ENCODE measurements at places on chromosomes 4 and X.

GRCh38 chr4:112823156-112823555 lies 186.2 kb downstream of the LARP7 start:
- DNase-seq = no peak

- DNase-seq = peak; percentile 36
Measured at GRCh38 chr4:119832776-119833175, 204.2 kb upstream of the PDE5A start.

GRCh38 chrX:52852110-52852860 lies 15.6 kb downstream of the XAGE3 start:
- peak; percentile 20 for DNase-seq

- DNase-seq = no peak
Measured at GRCh38 chrX:46792810-46793188, 33.9 kb upstream of the SLC9A7 start.

GRCh38 chrX:19735244-19735643 lies 152.2 kb downstream of the SH3KBP1 start:
- DNase-seq = no peak

GRCh38 chrX:69287095-69287494 lies 121.8 kb upstream of the PJA1 start:
- DNase-seq = no peak

DNA sequence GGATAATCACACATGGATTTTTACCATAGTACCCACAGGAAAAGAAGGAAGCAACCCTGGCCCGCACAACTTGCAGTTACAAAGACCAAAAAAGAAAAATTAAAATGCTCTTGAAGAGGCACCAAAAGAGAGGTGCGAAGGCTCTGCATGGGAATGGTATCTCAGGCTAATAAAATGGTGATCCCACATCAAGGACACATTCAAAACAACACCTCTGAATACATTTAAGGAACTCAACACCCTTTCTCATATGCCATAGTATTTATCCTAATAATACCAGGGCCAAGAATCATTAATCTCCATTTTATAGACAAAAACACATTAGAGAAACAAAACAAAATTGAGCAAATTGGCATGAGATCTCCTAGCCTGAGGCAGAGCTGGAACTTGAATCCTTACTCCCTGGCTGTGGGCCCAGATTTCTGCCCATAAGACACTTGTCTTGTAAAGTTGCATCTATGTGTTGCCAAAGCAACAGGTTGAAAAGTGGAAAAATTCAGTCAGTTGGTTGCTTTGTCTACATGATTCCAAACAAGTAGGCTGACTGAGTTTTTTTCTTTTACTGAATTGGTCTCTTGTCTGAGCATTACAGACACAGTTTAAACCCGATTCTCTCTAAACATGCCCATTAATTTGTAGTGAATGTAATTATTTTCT lies 33.5 kb downstream of the GUCY2F start:
- no peak for DNase-seq

DNA sequence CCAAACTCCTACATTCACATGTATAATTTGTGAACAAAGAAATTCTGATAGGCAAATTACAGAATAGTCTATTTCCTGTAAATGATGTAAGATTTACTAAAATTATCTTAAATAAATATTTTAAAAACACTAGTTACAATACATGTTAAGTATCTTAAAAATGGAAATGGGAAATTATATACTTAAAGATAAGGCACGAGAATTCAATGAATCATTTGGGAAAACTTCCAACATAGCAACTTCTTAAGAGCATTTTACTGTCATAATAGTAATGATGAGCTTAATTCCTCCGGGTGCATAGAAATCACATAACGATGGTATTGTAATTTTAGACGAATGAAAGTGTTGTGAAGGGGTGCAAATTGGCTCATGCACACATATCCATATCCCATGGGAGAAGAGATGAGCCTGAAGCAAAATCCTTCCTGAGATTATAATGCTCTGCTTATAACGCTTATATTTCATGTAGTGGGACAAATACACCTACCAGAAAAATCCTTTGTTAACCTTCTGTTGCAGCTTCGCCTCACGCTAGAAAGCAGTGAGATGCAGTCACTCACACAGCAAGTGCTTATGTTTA lies 873.5 kb downstream of the PDHA2 start:
- no peak for DNase-seq

GRCh38 chr4:138919094-138919936 lies 96.3 kb upstream of the NOCT start:
- no peak for DNase-seq

DNA sequence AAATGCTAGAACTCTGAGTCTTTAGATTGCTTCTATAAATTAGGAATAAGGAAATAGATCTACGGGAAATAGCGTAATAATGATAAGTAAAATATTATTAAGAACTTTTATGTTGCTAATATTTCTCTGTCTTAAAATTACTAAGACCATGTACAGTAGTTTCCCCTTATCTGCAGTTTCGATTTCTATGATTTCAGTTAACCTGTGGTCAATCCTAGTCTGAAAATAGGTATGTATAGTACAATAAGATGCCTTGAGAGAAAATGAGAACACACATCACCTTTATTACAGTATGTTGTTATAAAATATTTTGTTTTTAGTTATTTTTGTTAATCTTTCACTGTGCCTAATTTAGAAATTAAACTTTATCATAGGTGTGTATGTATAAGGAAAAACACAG lies 92.6 kb downstream of the CCSER1 start:
- no peak for DNase-seq

- DNase-seq = no peak
Measured at GRCh38 chr4:10619220-10619619, 65.3 kb downstream of the CLNK start.

DNA sequence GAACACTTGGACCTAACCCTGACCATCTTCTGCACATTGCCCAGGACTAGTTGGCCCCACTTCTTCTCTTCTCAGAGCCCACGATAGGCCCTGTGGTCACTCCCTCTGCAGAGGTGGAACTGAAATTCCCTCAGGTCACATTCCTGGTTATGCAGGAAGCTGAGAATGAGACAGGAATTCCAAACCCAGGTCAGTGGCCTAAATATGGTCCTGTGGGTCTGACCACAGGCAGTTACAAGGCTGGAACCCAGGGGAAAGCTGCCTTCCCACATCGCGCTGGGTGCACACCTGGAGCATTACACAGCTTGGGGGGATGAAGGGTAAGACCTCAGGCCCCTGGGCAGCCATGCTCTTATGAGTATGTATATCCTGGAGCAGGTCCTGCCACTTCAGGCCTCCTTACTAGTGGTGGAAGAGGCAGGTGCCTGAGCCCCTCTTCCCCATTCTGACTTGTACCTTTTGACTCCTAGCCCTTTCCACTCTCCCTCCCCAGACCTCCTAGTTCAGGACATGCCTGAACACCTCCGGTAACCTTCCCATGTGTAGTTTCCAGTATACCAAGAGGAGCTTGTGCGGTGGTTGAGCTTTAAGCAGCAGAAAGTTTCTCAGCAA lies 173.5 kb downstream of the ASMT start:
- no peak for DNase-seq

DNA sequence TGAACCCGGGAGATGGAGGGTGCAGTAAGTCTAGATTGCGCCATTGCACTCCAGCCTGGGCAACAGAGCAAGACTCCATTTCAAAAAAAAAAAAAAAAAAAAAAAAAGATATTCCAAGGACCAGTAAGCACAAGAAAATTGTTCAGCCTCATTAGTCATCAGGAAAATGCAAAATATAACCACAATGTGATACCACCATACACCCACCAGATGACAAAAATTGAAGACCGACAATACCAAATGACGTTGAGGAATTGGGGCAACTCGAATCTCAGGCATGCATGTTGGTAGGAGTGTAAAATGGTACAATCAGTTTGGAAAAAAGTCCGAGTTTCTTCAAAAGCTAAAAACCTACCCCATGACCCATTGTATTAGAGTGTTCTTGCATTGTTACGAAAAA lies 130.2 kb upstream of the FAM9B start:
- no peak for DNase-seq

GRCh38 chr4:99645036-99645435 lies 12.6 kb downstream of the C4orf54 start:
- DNase-seq = no peak

GRCh38 chr4:76758290-76758882 lies 139.6 kb downstream of the SOWAHB start:
- no peak for DNase-seq

DNA sequence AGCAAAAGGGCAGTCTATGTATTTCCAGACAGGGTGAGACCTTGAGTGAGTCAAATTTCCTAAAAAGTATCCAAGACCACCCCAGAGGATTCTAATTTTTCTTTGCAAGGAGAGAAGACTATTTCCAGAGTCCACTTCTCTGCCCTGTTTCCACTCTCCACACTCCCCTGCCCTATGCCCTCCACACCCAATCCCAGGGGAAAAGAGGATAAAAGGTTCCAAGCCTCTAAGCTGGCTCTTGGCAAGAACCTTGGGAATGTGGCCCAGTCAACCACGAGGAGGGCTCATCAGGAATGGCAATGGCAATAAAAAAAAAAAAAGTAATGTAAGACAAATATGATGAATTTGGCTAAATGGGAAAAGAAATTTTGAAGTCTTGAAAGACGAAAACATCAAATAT lies 65.9 kb downstream of the SRPX start:
- no peak for DNase-seq

DNA sequence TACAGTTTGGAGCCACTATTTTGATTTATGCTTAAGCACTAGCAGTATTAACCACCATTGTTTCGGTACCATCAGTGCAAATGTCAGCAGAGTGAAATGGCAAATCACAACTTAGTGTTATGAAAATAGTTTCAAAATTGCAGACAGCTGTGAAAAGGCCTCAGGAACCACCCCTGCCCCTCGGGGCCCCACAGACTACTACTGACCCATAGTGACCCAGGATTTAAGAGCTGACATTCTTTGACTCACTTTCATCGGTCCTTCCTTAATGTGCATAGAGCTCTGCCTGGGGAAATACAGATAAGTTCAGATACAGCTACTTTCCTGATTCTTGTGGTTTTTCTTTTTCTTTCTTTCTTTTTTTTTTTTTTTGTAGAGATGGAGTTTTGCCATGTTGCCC lies 3.3 kb upstream of the BBS7 start:
- DNase-seq = no peak

- DNase-seq = no peak
Measured at GRCh38 chrX:36241397-36241796, 321.9 kb downstream of the CFAP47 start.

DNA sequence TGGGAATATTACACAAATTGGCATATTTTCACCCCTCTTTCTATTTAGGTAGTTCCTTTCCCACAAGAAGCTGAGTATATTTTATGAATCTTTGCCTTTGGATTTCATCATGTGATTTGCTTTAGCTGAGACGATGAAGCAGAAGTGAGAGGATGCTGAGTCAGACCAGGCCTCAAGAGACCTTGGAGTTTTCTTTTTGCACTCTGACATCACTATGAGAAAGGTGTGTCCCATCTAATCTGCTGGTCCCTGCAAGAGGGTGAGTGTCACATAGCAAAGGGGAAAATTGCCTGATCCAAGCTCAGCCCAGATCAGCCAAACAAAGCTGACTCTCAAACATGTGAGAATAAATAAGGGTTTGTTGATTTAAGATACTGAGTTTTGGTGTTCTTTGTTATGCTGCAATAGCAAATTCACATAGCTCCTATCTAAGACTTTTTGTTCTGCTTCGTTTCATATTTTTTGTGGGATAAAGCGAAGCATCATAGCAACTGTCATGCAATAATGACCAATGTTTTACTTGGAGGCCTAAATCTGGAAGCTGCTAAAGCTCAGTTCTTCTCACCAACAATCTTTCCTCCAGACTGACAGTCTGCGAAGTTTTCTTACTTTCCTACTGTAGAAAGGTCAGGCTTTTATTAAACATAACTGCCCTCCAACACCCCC lies 176.9 kb downstream of the PDHA2 start:
- no peak for DNase-seq

DNA sequence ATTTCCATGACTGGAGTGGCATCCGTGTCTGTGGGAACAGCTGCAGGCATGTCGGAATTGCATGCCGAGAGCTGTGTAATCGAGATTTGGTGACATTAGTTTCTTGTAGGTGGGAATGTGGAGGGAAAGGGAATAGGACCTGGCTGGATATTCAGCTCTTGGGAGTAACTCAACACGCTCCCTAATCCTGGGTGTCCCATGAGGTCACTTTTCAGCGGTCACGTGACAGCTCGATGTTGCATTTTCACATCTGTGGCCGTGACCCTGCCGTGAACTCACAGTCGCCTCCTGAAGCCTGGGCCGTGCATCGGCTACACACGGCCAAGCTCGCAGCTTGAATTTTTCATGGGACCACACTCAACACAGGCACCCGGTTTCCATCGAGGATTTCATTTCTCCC lies 25.8 kb upstream of the PSAPL1 start:
- no peak for DNase-seq

DNA sequence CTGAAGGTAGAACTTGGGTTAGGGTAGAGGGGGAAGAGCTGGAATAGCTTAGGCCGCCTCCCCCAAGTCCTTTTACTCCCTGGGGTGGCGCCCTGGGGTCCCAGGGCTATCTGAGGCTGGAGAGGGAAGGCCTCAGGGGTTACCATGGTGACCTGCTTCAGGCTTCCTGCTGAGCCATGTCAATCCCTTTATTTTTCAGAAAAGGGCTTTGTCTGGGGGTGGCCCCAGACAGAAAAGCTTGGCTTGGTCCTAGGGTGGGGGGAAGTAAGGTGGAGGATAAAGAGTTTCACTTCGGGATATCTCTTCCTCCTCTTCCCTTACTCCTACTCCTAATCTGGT lies 6.3 kb downstream of the EFNB1 start:
- no peak for DNase-seq

DNA sequence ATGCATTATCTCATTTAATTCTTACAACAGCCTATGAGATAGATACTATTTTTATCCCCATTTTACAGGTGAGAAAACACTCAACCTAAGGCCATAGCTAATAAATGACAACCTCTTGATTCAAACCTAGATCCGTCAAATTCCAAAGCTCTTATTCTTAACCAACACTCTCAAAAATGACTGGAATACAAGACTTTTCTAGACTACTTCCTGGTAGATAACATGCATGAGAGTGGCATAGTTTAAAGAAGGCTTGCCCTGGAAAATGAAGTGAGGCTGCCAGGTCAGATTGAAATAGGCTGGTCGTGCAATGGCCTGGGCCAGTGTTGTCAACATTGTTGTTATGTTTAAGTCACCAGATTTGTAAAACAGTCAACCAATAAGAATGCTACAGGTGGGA lies 86.6 kb downstream of the DNAAF6 start:
- DNase-seq = no peak

- DNase-seq = no peak
Measured at GRCh38 chr4:85741921-85742591, 267.1 kb downstream of the ARHGAP24 start.

- no peak for DNase-seq
Measured at GRCh38 chr4:32768664-32769389, 2048.7 kb downstream of the PCDH7 start.

DNA sequence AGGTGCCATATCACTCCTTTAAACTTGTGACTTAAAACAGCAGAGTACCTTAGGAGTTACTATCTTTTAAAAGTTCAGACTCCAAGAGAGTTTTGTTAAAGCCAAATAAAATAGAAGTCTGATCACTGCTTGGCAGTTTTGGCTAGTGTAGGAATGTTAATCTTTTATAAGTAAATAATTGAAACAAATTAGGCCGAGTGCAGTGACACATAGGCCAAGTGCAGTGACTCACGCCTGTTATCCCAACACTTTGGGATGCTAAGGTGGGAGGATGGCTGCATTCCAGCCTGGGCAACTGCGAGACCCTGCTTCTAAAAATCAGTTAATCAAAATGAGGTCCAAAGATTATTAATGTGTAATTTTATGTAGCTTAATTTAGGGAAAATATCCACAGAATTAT lies 37.2 kb downstream of the WDR44 start:
- no peak for DNase-seq

All from HS-27A (cell line).